ENCODE measurements at places on chromosomes 13 and 19. TPM values are rescaled to one million over a fixed set of nuclear protein-coding genes. Genes with fewer than 3 reads are reported as not detected.

- DNase-seq, result no peak
Measured at GRCh38 chr19:16566161-16566560, 6.1 kb downstream of the SLC35E1 start.

Gene LHB
- not detected for total RNA-seq

GRCh38 chr19:54616821-54617560 is 13.3 kb upstream of the LILRB1 start:
- no peak for DNase-seq

DNA sequence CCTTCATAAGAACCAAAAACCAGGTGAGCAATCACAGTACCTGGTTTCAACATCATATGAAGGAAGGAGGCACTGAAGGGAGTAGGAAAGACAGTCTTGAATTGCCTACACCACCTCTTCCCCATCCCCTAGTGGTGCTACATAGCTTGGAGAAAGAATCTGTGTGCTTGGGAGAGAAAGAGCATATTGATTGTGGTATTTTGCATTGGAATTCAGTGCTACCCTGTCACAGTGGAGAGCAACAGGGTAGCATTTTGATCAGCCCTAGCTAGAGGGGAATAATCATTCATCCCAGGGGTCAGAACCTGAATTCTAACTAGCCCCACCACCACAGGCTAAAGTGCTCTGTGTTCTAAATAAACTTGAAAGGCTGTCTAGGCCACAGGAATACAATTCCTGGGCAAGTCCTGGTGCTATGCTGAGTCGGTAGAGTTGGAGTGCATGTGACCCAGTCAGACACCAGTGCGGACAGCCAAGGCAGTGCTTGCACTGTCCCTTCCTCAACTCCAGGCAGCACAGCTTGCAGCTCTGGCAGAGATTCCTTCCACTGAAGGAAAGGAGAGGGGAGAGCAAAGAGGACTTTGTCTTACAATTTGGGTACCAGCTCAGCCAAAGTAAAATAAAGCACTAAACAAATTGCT is 158.7 kb downstream of the VWA8 start:
- no peak for DNase-seq

DNA sequence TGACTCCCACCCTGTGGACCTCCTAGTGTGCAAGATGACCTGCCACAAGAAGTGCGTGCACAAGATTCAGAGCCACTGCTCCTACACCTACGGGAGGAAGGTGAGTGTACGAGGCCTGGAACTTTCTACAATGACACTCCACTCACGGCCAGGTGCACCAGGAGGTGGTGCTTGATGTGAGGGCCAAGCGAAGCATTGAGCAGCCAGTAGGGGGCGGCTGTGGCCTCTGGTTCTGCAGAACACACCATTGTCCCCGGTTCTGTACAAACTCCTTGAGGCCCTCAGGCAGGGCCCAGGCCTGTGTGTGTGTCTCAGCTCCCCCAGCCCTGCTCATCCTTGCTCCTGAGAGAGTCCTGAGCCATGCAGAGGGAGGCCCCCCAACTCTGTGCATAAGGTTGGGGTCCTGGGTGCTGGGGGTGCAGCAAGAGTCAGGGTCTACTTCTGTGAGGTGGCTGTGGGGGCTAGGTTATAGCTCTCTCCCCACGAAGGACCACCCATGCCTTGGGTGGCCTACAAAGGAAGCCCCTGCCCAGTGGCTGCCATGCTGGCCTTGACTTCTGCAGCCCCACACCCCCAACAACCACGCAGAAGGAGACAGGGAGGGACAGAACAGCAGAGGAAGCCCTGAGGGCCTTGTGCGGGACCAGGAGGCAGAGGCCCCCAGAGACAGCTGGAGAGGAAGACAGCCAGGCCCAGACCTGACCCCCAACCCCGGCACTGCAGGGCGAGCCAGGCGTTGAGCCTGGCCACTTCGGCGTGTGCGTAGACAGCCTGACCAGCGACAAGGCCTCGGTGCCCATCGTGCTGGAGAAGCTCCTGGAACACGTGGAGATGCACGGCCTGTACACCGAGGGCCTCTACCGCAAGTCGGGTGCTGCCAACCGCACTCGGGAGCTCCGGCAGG is 9.7 kb upstream of the USE1 start:
- no peak for DNase-seq

- no peak for DNase-seq
Measured at GRCh38 chr13:55990631-55991030, 1150.1 kb upstream of the PRR20A start.

DNA sequence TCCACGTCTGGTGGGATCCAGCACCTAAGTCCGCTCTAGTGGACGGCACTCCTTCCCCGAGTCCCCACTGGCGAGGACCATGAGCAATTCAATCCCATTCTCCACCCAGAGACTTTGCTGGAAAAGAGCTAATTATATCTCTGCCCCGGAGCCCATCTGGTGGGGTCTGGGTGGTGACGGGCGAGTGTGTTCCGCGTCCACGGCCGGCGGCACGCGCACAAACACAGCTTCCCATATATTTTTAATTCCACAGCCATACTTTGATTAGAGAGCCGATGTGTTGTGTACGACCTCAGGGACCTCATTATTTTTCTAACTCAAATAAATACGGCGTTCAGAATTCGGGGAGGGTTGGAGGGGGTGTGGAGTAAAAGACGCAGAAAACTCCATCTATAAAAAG is 64.1 kb upstream of the ADGRE5 start:
- DNase-seq, result no peak

Gene PRTN3
- not detected for total RNA-seq

- no peak for DNase-seq
Measured at GRCh38 chr19:57317503-57317902, 2.8 kb upstream of the ZNF543 start.

GRCh38 chr19:38228491-38229439 is 4.7 kb upstream of the DPF1 start:
- DNase-seq, result no peak

DNA sequence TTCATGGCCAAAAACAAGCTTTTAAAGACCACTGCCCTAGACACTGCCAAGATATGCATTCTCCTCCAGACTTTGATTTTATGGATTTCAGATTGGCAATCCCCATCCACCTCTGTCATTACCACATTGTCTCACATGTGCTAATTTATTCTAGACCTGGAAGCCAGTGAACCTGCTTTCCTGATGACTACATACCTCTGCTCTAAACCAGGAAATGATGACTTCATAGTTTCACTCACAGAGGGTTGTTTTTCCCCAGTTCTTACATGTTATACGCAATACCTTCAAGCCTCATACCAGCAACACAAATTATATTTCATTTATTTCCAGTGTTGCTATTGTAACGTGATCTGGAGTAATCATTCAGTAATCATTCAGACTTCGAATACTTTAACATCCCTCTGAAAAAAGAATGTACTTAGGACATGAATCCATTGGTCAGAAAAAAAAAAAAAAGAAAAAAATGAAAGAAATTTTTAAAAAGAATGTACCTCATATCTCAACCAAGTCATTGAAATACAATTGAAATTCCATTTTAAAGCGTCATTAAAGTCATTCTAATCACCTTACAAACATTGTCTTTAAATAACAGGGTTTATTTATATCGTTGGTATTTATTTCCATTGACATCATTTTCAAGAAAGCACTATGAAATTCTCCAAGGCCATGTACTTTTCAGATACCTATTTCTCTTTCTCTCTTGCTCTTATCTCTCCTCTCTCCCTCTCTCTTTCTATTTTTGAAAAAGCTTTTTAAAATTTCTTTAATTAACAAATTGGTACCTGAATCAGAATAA is 33.4 kb upstream of the KLF5 start:
- no peak for DNase-seq

DNA sequence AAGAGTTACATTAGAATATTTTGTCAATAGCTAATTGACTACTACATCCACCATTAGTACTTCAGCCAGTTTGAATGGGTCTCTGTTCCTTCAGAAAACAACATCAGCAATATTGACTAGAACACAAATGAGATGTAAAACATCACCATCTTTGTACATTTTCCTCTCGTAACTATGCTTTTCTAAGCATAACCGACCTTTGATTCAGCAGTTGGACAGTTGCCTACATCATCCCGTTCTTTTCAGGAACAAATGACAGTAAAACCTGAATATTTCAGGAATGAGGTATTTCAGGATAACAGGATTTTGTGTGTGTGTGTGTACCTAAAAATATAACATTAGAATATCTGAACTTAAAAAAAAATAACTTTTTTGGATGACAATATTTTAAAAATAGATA is 60.9 kb downstream of the STARD13 start:
- no peak for DNase-seq

DNA sequence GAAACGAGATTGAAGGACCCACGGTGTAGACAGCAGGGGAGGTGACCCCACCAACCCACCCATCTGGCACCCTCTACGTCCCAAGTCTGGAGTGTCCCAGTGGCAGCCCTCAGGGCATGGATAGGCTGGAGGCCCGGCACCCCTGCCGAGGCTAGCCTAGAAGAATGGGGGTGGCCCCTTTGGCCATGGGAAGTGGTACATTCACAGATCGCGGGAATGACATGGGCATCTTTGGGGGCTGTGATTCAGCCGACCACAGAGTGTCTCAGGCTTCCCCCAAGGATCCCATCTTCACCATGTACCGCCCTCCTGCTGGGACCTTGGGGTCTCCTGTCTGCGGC is 11.3 kb upstream of the MKNK2 start:
- no peak for DNase-seq

DNA sequence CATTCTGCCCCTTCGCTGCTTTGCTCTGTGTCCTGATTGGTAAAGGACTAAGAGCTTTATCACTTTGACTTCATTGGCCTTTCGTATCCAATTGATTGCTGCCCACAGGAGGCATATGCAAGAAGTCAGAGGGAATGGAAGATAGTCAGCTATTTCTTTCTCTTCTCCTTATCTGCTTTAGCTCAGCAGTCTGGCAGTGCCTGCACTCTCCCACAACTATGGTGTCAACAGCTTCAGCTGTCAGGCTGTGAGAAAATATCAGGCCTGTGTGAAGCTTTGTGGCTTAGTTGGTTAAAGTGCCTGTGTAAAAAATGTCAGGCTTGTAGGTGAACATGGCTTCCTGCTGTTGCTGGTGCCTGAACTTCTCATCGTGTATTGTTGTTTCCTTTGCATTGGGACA is 243.0 kb downstream of the PCDH17 start:
- DNase-seq, result no peak

DNA sequence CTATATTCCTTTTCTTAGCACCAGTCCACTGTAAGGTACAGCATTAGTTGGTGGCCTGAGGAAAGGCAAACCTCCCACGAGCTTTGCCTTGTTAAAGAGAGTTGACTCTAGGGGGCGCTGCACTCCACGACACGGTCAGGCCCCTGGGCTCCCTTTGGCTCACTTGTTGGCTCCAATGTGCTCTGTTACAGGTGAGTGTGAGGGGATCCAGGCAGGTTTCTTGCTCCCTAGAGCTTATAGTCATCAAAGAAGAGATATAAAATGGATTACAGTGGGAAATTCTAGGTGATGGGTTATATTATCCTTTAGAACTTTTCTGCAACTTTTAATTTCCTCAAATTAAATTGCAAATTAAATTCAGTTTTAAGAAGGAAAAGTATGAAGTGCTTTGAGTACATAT is 3.7 kb downstream of the WDR87 start:
- peak; percentile 80 for DNase-seq

Gene SCEL
- total RNA-seq, result not detected

DNA sequence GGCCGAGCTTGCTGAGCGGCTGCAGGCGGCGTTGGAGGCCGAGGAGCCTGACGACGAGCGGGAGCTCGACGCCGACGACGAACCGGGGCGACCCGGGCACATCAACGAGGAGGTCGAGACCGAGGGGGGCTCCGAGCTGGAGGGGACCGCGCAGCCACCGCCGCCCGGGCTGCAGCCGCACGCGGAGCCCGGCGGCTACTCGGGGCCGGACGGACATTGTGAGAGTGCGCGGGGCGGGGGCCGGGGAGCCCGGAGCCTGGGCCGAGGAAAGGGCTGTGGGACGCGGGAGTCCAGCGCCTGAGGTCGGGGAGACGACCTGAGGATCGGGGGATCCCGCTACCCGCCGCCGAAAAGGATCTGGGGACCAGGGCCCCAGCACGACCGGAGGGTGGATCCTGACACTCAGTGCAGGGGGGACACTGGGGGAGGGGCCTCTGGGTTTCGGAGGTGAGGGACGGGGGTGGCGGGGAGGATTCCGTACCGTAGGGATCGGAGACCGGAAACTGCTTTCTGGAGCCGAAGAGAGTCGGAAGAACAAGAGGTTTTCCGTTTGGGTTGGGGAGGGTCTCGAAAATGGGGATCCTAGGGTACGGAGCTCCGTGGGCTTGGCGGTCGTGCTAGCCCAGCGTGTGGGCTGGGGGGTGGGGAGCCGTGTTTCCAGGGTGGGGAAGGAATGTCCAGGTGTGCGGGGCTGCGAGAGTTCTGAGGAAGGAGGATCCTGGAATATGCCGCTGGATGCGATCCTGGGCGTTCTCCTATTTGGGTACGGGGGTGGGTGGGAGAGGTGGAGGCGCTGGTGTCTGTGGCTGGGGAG is 616 bp downstream of the HNRNPUL1 start:
- DNase-seq, result peak; percentile 70

DNA sequence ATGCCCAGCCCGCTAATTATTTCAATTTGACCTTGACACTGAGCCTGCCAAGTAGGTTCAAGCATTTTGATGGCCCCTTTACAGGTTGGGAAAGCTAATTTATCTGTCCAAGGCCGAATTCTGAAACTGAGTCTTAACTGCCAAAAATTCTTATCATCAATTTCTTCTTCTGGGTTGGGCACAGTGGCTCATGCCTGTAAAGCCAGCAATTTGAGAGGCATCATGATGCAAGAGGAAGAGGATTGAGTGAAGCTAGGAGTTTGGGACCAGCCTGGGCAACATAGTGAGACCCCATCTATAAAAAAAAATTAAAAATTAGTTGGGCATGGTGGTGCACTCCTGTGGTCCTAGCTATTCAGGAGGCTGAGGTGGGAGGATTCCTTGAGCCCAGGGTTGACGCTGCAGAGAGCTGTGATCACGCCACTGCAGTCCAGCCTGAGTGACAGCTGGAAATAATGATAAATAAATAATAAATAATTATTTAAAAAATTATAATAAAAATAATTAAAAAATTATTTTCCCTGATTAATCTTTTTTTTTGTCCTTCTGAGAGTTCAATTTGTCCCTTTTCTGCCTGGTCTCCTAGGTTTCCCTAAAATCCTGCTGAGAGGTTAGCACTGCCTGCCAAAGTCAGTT is 1.3 kb upstream of the LDLR start:
- DNase-seq, result no peak

DNA sequence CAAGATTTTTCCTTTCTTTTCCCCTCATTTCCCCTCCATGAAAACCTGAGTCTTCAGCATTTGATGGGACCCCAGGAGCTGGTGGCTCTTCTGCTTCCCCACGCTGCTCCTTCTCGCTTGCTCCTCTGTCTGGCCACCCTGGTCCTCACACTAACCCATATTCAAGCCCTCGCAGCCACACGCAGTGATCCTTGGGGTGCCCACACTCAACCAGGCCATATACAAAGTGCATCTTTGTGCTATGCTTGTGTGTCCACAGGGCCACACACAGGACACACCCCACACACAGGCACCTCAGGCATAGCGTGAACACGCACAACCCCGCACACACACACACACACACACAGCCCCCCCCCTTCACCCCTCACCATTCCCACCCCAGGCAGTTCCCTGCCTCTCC is 132.1 kb downstream of the URI1 start:
- DNase-seq, result no peak

Gene FXYD3
- not detected for total RNA-seq

DNA sequence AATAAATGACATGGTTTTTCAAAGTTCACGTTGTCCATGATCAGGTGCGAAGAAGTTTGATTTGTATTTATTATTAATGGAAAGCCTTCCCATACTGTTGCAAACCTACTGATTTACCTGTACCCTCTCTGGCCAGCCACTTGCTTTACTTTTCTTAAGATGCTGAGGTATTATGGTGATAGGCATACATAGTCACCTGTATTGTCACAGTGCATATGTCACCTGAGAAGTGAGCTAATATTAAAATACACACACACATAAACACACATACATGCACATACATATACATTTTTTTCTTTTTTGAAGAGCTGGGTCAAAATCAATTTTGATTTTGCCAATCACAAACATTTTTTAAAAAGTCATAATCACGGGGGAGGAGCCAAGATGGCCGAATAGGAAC is 72.1 kb downstream of the RNASEH2B start:
- no peak for DNase-seq

Measured in ascending aorta (tissue), 2 donors.